Prostate gland (tissue), 2 donors: ENCODE measurements at places on chromosomes 2 and 18.

DNA sequence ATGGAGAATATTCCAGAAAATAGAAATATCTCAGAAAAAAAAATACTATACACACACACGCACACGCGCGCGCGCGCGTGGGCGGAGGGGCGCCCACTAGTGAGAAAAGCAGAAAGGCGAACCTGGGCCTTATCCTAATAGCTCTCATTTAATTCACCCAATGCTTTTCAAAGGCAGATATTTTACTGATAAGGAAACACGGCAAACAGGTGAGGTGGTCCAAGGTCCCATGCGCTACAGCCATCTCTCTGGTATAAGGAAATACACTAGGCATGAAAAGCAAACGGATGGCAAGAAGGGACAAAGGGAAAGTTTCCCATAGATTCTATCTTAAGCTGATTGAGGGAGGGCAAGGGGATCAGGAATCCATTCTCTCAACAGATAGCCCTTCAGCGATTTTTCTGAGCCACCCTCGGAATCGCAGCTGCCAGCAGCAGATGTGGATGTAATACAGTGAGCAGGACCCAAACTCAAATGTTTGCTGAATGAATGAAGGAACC lies 136.7 kb downstream of the TMEM247 start:
- peaks cover 2% of the 10 kb centered on the region for H3K4me1 ChIP-seq
- H3K27ac ChIP-seq = peak overlapping the region; percentile 96
- peak overlapping the region; percentile 89 for H3K4me3 ChIP-seq
- H3K27me3 ChIP-seq = no peaks in the 10 kb centered on the region

GRCh38 chr18:7784171-7784570 lies 217.1 kb downstream of the PTPRM start:
- no peak overlapping the region for H3K4me3 ChIP-seq
- no peaks in the 10 kb centered on the region for H3K27me3 ChIP-seq
- H3K4me1 ChIP-seq = no peaks in the 10 kb centered on the region
- no peaks in the 10 kb centered on the region for H3K36me3 ChIP-seq
- no peak overlapping the region for H3K27ac ChIP-seq

GRCh38 chr2:99338029-99338585 lies 918 bp downstream of the EIF5B start:
- peaks cover 13% of the 10 kb centered on the region for H3K4me1 ChIP-seq
- H3K36me3 ChIP-seq = no peaks in the 10 kb centered on the region
- no peak for DNase-seq
- peak overlapping the region; percentile 90 for H3K4me3 ChIP-seq

DNA sequence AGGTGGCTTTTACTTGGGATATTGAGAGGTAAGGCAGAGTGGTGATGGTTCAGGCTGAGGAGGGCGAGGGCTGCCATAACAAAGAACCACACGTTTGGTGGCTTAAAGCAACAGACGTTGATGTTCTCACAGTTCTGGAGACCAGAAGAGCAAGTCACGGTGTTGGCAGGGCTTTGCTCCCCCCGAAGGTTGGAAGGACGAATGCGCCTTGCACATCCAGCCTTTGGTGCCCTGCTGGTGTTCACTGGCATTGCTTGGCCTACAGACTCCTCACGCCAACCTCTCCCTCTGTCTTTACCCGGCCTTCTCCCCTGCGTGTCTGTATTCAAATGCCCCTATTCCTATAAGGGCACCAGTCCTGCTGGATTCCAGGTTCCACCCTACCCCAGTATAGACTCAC lies 125.4 kb downstream of the TPO start:
- no peak overlapping the region for H3K4me3 ChIP-seq
- H3K36me3 ChIP-seq = no peaks in the 10 kb centered on the region
- H3K27ac ChIP-seq = no peak overlapping the region

- no peak overlapping the region for H3K27ac ChIP-seq
- no peaks in the 10 kb centered on the region for H3K36me3 ChIP-seq
- H3K27me3 ChIP-seq = no peaks in the 10 kb centered on the region
- DNase-seq = no peak
Measured at GRCh38 chr18:38872342-38872741, 1306.7 kb upstream of the CELF4 start.

DNA sequence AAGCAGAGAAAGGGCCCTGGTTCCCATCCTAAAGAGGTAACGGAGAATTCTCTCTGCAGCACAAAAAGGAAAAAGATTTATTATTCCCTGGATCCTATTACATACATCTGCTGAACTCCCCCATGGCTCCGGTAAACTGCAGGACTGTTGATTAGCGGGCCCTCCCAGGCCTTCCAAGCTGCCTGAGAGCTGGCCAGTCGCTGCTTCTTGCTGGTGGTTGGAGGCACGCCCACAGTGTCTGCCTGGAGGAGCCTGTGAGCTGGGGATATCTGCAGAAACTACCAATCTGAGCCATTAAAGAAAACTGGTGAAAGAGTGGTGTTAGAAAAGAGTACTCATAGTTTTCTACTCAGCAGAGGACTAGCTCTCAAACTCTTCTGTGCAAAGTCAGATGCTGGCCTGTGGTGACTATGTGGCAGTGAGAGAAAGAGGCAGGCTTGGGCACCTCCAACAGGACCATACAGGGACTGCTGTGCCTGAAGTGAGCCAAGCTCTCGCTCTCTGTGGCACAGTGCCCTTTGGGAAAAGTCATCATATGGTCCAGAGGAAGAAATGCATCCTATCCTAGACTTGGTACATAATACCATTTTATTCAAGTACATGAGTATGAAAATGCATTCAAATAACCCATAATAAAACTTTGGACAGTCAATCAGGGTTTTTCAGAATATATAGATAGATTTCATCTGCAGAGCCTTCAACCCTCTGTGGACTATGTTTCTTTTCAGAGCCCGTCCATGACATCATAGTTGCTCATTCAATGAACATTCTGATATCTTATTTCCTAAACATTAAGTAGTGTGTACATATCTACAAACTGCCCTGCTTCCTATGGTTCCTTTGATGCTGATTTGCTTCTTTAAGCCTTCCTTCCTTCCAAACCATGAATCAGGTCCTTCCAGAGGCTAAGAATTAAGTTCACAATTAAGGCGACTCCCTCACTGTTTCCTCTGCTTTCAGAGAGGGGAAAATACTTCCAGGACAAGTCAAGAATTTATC lies 242.0 kb upstream of the LYPD1 start:
- H3K4me1 ChIP-seq = no peaks in the 10 kb centered on the region
- H3K36me3 ChIP-seq = no peaks in the 10 kb centered on the region
- DNase-seq = no peak
- H3K4me3 ChIP-seq = no peak overlapping the region
- H3K27ac ChIP-seq = no peak overlapping the region

- peaks cover 2% of the 10 kb centered on the region for H3K4me1 ChIP-seq
- no peaks in the 10 kb centered on the region for H3K36me3 ChIP-seq
- no peak overlapping the region for H3K4me3 ChIP-seq
- no peak overlapping the region for H3K27ac ChIP-seq
- DNase-seq = peak; percentile 29
Measured at GRCh38 chr2:63861220-63861822, 19.6 kb downstream of the UGP2 start.

DNA sequence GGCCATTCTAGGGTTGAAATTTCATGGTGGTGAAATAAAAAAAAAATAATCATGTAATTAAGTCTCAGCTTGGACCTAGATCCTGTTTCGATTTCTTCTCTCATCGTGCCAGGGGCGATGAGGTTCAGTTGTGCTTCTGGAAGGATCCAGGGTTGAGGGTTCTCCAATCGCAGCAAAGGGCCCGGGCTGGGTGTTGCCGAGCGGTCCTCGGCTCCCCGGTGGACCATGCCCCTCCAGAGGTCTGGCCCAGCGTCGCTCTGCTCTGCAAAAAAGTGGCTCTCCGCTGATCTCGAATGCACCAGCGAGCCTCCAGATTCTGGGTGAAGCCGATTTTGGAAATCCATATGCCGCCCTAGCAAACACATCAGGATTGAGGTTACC lies 39.0 kb downstream of the EN1 start:
- H3K27ac ChIP-seq = no peak overlapping the region
- DNase-seq = no peak
- H3K4me3 ChIP-seq = no peak overlapping the region
- no peaks in the 10 kb centered on the region for H3K4me1 ChIP-seq
- H3K36me3 ChIP-seq = no peaks in the 10 kb centered on the region
- H3K27me3 ChIP-seq = peaks cover 3% of the 10 kb centered on the region

DNA sequence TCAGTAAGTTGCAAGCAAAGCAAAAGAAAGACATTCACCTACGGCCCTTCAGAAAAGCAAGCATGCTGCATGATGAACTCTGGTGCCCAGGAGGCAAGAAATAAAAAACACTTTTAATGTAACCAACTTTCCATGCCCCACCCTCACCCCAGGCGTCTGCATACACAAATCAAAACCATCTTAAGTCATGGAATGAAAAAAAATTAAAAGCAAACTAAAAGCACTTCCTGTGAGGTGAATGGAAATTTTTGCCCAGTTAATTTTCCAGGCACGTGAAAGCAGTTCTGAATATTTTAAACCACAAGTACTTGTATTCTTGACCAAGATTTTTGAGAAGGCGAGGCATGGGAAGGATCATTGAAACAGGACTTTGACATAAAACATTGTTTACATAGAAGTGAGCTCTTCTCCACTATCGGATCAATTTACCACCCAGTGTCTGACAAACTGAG lies 2.5 kb upstream of the ICOS start:
- no peaks in the 10 kb centered on the region for H3K36me3 ChIP-seq
- no peaks in the 10 kb centered on the region for H3K4me1 ChIP-seq
- no peaks in the 10 kb centered on the region for H3K27me3 ChIP-seq
- no peak overlapping the region for H3K4me3 ChIP-seq
- H3K27ac ChIP-seq = no peak overlapping the region
- no peak for DNase-seq

DNA sequence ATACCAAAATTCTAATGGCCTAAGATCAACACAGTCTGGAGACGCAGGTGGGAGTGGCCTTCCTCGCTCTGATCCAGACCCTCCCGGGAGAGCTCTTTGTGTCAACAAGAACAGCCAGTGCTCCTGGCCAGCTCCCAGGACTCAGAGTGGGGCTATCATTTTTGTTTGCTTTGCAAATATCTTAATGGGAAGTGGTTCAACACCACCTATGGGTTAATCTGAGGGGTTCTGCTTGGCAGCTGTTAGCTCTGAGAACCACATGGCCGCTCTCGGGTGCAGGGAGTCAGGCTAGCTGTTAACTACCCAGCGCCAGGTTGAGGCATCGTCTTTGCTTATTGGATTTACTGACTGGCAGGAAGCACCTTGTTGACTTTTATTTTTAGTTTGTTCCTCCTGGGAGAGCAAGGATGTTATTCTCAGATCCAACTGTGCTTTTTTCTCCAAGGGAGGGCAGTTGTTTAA lies 184.8 kb upstream of the SP5 start:
- H3K27ac ChIP-seq = peak overlapping the region; percentile 55
- no peaks in the 10 kb centered on the region for H3K36me3 ChIP-seq
- no peak overlapping the region for H3K4me3 ChIP-seq
- peaks cover 9% of the 10 kb centered on the region for H3K4me1 ChIP-seq
- H3K27me3 ChIP-seq = no peaks in the 10 kb centered on the region
- peak; percentile 90 for DNase-seq

GRCh38 chr2:43879261-43879660 lies 40.5 kb downstream of the ABCG8 start:
- H3K27ac ChIP-seq = no peak overlapping the region
- H3K4me3 ChIP-seq = no peak overlapping the region
- H3K4me1 ChIP-seq = no peaks in the 10 kb centered on the region
- no peaks in the 10 kb centered on the region for H3K27me3 ChIP-seq

DNA sequence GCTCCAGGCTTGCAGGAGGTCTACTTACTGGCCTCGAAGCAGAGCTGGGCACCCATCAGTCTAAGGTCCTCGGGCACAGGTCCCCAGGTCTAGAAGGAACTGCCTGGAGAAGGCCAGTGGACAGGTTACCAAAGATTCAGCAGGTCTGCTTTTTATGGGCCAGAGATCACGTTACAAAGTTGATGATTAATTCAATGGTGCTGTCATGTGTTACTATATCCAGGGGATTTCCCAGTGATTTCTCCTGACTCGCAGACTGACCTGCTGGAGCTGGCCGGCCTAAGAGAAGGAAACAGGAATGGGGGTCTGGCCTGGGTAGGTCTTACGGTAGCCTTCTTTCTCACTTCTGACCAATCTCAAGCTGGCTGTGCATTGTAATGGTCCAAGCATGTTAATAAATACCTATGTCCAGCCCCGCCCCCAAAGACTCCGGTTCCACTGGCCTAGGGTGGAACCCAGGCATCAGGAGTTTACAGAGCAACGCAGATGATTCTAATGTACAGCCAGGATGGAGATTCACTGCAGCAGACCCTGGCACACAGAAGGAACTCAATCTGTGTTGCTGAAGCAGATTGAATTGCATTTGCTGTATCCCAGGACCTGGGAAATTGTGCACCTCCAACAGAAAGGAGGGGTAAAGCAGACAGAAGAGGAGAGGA lies at the start of gene NEURL3:
NEURL3 (minus strand) TSS at position 127 of the 659 bp plus-strand sequence; CDS start at position 56, 71 bp downstream.
- no peaks in the 10 kb centered on the region for H3K36me3 ChIP-seq
- no peaks in the 10 kb centered on the region for H3K4me1 ChIP-seq
- H3K27me3 ChIP-seq = peaks cover 3% of the 10 kb centered on the region
- H3K27ac ChIP-seq = no peak within 1 kb of the TSS
- no peak within 1 kb of the TSS for H3K4me3 ChIP-seq

- no peaks in the 10 kb centered on the region for H3K27me3 ChIP-seq
- H3K27ac ChIP-seq = no peak overlapping the region
- DNase-seq = no peak
- no peak overlapping the region for H3K4me3 ChIP-seq
Measured at GRCh38 chr2:4135765-4136164, 432.4 kb downstream of the DCDC2C start.

DNA sequence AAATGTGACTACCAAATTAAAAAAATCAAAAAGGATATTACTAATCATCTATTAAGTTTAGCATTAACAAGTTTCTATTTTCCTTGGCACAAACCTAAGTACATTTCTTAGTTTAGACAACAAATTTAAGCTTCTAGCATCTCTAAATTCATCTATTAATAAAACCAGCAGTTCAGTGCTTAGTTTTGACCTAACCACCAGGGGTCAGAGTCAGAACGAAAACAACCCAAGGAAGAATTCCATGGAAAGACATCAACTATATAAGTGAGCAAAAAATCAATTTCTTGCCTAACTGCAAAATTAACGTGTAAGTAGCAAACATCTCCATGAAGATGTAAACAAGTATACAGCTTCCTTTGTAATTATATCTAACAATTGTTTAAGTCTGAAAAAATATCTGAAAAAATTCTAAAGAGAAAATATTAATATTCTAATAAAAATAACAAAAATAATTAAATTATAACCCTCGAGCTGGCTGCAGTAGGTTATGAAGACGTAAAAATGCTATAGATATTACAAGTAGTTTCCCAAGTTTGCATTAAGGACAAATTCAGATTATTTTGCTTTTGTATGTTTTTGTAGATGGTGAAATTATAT lies 83.7 kb downstream of the CERKL start:
- H3K36me3 ChIP-seq = no peaks in the 10 kb centered on the region
- no peak overlapping the region for H3K4me3 ChIP-seq
- DNase-seq = no peak
- no peaks in the 10 kb centered on the region for H3K27me3 ChIP-seq
- H3K27ac ChIP-seq = no peak overlapping the region

DNA sequence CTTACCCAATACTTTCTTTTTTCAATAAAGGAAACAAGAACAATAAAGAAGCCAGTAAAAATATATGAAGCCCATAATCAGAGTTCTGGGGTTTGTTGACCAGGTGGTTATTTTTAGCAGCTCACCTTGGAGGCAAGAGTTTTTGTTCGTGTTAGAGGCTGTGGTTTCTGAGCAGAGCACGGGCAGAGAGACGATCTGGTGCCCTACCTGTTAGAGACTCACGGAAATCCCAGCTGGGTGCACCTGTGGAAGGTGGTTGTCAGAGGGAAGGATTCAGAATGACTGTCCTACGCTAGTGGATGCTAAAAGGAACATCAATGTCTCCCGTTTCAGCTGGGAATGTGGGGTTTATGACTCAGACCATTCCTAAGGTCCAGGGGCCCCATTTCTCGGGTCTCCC lies 87.6 kb downstream of the NRP2 start:
- H3K27ac ChIP-seq = peak overlapping the region; percentile 79
- peak; percentile 52 for DNase-seq
- no peaks in the 10 kb centered on the region for H3K36me3 ChIP-seq
- no peak overlapping the region for H3K4me3 ChIP-seq
